ENCODE measurements at places on chromosomes 6 and 20.
A peak's percentile ranks its signal among the peaks of the same experiment; 100 is the strongest.

- no peak for DNase-seq
These were observed 78.3 kb upstream of the MMS22L start for GRCh38 chr6:97361286-97361685.

- DNase-seq: no peak
These were observed 4.2 kb downstream of the ZNF337 start for GRCh38 chr20:25692499-25692898.

DNA sequence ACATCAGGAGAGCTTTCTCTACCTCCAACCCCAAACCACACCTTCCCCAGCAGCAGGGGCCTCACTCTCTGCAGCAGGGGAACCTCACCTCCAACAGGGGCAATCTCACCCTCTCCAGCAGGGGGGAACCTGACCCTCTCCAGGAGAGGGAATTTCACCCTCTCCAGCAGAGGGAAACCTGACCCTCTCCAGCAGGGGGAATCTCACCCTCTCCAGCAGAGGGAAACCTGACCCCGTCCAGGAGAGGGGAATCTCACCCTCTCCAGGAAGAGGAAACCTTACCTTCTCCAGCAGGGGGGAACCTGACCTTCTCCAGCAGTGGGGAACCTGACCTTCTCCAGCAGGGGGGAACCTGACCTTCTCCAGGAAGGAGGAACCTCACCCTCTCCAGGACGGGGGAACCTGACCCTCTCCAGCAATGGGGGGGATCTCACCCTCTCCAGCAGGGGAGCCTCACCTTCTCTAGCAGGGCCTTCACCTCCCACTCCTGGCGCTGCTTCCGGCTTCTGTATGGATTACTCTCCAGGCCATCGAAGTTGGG lies 3.1 kb downstream of the B3GALT4 start:
- DNase-seq: no peak

DNA sequence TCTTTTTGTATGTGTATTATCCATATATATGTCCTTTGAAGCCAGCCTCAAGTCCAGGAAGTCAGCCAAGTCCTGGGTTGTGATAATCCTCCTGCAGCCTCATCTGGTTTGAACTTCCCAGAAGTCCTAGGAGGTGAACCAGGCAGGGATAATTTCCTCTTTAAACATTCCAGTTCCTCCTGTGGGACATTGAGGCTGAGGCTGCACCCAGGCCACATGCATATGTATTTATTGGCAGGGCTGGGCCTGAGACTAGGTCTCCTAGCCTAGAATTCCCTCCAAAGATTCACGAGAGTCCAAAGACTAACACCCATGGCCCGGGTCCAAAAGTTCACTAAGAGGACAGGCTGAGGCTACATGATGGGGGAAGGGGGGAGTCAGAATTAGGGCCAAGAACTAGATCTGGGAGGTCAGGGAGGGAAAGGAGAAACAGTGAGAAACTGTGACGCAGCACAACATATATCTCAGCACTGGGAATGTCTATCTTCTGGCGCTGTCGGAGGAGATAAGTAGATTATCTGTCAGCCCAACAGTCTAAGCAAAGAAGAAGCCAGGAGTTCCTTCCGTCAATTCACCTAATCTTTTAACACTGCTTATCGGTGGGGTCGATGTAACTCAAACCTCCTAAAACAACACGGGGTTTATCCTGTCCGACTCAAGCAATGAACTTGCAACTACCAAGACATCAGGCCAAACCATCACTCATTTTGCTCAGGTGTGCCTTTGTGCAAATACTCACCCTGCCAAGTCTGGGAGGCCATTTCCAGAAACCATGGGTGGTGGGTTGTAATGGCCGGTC lies 43.3 kb downstream of the SNX5 start:
- no peak for DNase-seq

- no peak for DNase-seq
These were observed 13.9 kb upstream of the IPCEF1 start for GRCh38 chr6:154370545-154370944.

- peak; percentile 31 for DNase-seq
These were observed 12.0 kb downstream of the STMN3 start for GRCh38 chr20:63641146-63641791.

- DNase-seq: no peak
These were observed 697 bp upstream of the CEP43 start for GRCh38 chr6:166998256-166999144.

- DNase-seq: no peak
These were observed 259.3 kb upstream of the SUPT3H start for GRCh38 chr6:45637056-45637455.

Data from activated CD4-positive, alpha-beta T cell treated with anti-CD3 and anti-CD28 coated beads for 1 hour (primary cell).